NCI-H2081 (cell line): ENCODE measurements at places on chromosomes 12 and 14.

- DNase-seq = no peak
Measured at GRCh38 chr12:93497456-93497855, 30.1 kb downstream of the MRPL42 start.

- DNase-seq = no peak
Measured at GRCh38 chr14:35897616-35898111, 71.5 kb downstream of the BRMS1L start.

DNA sequence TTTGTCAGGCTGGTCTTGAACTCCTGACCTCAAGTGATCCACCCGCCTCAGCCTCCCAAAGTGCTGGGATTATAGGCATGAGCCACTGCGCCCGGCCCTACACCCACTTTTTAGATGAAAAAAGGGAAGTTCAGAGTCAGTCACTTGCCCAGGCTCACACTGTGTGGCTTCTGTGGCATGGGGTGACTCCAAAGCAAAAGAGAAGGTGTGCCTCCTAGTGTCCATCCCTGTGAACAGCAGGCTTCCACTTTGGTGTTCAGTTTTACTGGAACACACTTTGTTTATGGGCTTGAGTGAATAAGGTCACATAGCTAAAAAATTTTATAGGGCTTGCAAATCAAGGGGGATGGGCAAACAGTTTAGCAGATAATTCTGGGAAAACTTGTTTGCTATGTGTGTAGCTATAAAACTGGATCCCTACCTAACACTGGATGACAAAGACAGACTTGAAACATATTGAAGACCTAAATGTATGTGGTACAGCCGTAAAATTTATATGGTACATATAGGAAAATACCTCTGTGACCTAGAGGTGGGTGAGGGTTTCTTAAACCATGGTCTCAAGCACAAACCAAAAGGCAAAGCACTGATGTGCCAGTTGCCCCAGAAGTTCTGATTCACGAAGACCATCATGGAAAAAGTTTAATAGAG is 54.9 kb downstream of the EID3 start:
- DNase-seq = peak; percentile 48

DNA sequence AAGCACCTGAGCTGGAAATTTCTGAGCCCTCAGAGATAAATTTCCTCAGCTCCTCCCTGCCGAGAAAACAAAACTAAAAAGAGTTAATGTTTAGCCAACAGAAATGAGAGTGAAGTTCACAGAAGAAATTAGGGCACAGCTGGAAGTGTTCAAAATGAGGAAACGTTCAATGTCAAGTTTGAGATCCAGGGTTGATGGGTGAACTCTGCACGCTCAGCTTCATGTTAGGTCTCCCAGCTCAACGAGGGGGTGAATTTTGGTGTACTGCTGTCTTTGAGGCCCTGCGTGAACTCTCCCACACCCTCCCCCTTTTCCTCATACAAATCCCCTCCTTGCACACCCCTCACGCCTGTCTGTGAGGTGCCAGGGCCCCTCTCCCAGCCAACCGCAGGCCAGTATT is 13.3 kb upstream of the OAS3 start:
- no peak for DNase-seq

GRCh38 chr12:107254258-107254856 is 161.0 kb upstream of the CRY1 start:
- no peak for DNase-seq

GRCh38 chr14:51006781-51007211 is 62.5 kb upstream of the PYGL start:
- no peak for DNase-seq

GRCh38 chr14:102215071-102215470 is 75.4 kb downstream of the WDR20 start:
- DNase-seq = no peak

DNA sequence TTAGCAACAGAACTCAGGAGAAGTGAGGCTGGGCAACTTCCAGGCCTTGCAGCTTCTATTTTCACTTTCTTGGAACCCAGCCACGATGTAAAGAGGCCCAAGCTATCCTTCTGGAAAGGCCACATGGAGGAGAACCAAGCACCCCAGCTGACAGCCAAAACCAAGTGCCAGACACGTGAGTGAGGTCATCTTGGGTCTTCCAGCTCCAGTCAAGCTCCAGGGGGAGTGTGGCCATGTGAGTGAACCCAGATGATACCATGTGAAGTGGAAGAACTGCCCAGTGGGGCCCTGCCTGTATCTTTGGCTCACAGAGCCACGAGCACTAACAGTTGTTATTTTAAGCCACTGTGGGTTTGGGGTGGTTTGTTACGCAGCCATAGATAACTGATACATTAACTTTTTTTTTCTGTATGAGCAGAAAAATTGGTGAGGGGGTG is 126.8 kb upstream of the MAP1LC3B2 start:
- DNase-seq = no peak

DNA sequence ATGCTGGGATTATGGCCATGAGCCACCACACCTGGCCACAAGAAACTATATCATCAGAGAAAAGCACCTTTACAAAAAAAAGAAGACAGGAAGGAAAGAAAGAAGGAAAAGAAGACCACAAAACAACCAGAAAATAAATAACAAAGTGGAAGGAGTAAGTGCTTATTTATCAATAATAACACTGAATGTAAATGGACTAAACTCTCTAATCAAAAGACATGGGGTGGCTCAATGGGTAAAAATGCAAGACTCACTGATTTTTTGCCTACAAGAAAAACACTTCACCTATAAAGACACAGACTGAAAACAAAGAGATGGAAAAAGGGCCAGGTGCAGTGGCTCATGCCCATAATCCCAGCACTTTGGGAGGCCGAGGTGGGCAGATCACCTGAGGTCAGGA is 65.7 kb downstream of the MAPKAPK5 start:
- DNase-seq = no peak

DNA sequence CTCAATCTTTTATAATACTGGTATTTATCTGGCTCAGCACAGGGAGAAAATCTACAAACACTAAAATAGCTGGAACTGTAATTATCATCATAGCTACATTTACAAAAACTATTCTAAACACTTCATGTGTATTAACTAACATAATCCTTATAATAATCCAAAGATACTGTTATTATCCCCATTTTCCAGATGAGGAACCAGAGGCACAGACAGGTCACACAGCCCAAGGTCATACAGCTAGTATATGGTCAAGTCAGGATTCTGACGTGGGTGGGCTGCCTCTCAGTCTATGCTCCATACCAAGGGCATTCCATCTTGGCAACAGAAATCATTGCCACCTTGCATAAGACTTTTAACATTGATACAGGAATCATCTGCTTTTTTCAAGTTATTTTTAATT is 11.4 kb downstream of the FERMT2 start:
- DNase-seq = no peak

- no peak for DNase-seq
Measured at GRCh38 chr12:107511292-107511691, 174.3 kb upstream of the PWP1 start.

DNA sequence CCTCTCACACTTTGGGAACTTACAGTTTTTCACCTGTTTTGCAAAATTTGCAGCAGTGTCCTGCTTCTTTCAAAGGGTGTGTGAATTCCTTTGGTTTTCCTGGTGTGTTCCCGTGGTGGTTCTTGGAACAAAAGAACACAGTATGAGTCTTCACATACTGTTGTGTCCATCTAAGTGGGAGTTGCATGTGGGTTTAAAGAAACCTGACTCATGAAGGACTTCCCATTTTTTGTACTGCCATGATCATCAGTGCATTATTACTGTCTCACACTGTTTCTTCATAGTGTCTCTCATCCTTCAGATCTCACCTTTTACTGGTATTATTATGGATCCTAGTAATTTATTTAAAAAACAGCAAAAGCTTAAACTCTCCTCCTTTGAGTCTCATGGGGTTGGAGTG is 3.8 kb upstream of the GZMH start:
- no peak for DNase-seq

DNA sequence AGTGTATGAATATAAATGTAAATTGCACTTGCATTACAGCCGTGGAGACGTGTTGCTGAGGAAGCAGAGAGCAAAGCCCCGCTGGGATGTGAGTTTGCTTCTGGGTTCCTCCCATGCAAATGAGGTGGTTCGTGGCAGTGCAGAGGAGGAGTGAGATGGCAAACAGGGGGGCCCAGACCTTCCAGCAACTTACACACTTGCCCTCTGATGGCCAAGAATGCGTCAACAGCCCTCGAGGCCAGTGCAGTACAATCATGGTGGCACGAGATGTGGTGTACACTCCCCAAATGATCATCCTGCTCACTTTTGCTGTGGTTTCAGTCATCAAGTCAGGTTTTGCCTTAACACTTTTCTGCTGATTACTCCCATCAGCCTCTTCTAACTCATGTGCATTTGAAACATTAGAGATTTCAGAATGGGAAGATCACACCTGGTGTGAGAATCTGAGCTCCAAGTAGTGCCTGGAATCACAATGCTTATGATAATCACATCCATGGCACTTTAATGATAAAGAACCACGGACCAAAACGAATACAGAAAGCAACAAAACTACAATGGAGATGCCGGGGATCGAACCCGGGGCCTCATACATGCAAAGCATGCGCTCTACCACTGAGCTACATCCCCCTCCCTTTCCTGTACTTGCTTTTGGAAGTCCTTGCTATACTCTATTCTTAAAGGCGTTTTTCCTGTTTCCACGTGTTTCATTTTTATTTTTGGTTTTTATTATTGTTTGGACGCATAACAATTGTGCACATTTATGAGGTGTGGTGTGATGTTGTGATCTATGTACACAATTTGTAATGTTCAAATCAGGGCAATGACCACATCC is 7.0 kb upstream of the UBC start:
- no peak for DNase-seq

DNA sequence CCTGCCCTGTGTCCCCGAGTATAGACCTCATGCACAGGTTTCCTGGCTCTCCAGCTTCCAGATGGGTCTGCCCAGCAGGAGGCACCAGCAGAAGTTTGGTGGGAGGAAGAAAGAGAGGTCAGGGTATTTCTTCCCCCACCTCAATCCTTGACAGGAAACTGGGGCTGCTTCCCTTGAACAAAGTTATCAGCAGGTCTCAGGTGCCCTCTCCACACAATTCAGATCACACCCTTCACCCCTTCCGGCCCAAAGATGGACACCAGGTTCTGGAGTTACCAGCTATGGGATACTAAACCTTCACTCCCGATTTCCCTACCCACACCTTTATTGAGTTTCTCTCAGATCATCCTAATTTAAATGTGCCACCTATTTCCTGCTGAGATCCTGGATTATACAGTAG is 1.2 kb downstream of the SART3 start:
- DNase-seq = no peak

DNA sequence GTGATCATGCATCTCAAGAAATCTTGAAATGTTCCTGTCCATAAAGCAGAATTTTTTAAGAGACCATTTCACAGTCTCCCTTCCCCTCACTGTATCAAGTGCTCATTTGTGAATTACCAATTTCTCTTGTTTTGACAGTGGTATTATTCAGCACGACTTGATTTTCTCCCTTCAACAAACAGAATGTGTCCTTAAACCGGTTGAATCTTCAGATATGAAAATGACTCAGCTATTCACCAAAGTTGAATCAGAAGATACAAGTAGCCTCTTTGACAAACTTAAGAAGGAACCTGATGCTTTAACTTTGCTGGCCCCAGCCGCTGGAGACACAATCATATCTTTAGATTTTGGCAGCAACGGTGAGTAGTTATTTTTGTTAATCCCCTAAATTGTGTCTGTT is 25.5 kb upstream of the SNAPC1 start:
- no peak for DNase-seq

GRCh38 chr12:3753544-3754284 is 805 bp upstream of the CRACR2A start:
- no peak for DNase-seq

GRCh38 chr12:2976581-2976996 is 17.4 kb downstream of the TEAD4 start:
- no peak for DNase-seq

GRCh38 chr14:32318087-32318795 is 10.9 kb upstream of the AKAP6 start:
- DNase-seq = no peak
